ENCODE measurements at places on chromosomes 6 and 20.

DNA sequence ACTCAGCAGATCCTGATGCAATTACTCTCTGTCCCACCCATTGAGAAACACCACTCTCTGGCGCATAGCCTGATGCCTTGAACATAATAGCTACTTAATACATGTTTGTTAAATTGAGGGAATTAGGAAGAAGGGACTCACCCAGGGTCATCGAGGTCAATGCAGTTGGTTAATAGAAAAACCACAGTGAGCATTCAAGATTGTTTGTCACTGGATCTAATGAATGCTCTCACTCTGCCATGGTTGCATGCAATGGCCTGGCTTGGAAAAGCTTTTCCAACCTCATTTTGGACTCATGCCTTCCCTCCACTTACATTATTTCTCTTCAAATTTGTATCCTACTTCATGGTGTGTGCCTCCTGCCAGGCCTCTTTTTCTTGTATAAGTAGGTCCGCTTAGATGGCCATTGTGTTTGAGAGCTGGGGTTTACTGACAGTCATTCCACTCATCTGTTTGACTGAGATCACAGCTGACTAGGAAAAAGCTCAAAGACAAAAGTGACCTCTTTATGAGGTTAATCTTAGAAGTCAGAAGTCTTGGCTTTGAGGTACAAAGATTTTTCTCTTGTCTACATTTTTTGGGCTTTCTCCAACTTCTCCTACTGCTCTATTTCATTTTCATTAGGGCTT lies 154.8 kb upstream of the RAB32 start:
- DNase-seq, result no peak

GRCh38 chr6:133947302-133947900 lies 5.6 kb upstream of the TBPL1 start:
- no peak for DNase-seq

DNA sequence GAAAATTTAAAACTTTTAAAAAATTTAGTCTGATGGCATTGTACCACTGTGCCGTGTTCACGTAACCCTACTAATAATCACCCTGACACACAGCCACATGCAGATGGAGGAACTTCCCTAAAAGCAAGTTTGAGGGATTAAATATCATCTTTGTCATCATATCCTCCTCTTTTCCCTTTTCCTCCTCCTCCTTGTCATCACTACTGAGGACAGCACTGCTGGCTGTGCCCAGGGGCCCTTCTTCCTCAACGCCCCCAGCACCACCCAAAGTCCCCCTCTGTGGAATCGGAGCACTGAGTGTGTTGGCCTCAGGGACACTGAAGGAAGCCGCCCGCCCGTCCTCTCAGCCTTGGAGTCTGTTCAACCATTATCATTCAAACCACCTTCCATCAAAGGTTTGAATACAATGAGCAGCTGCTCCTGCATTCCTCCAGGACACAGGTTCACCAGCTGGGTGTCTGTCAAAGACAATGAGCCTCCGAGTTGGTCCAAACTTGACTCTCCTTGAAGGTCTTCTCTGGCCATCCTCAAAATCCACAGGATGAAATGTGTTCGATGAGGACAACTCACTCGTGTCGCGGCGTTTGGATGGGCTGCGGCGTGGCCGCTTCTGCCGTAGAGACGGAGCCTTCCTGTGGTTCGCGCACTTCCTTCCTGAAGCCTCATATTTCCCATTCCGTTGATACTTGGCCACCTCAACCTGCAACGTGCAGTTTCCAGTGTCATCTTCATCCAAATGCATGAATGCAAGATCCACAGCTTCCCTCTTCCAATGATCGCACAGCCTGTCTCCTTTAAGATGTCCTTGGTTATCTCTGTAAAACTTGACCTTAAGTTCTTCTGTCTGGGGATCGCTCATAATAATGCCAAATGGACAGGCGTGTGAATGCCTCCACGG lies 23.3 kb downstream of the NQO2 start:
- DNase-seq, result peak; percentile 72

GRCh38 chr20:24996449-24997377 lies 4.2 kb upstream of the APMAP start:
- DNase-seq, result no peak

- DNase-seq, result no peak
Measured at GRCh38 chr20:22578221-22579118, 5.9 kb downstream of the FOXA2 start.

DNA sequence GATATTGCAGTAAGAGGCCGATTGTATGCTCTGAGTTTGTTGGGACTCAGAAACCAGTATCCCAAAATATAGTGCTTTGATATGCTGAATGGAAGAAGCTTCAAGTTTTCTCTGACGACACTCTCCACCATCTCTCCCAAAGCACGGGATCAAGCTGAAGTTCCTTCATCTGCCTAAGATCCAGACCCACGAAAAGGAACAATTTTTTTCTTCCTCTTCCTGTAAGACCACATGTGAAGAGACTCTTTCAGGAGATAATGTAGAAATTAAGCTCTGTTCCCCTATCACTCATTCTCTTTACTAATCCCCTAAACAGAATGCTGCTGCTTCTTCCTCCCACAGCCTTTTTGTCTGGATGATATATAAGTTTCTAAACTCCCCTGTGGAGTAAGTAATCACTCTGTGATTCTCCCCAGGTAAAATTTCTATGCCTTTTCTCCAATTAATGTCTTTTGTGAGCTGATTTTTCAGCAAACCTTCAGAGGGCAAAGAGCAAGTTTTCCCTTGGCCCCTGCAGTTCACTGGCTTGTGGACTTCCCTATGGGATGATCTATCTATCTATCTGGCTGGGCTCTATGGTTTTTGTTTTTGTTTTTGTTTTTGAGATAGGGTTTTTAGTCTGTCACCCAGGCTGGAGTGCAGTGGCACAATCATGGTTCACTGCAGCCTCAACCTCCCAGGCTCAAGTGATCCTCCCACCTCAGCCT lies 13.5 kb upstream of the PNRC1 start:
- no peak for DNase-seq

DNA sequence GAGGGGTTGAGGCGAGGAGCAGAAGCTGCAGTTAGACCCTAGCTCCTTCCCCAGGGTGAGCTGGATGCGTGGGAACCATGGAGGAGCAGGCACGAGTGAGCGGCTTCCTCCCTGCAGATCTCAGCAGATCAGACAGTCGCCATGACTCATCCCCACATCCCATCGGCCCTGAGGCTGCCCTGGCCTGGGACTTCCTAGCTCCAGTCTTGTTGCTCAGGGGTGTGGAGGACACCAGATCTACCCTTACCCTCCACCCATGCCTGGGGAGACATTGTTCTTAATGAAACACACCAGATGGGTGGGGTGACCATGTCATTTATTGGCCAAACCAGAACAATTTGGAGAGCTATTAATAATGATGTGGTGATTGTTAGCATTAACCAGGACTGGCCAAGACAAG lies 36.3 kb upstream of the TGM2 start:
- no peak for DNase-seq
